Fibroblast of skin of right quadriceps (primary cell): ENCODE measurements at places on chromosomes 12 and 14.

- DNase-seq: no peak
Observed at GRCh38 chr12:171743-172676, 41.9 kb downstream of the SLC6A12 start.

GRCh38 chr12:110577864-110578693 is 5.0 kb downstream of the PPTC7 start:
- peak; percentile 81 for DNase-seq

- DNase-seq: no peak
Observed at GRCh38 chr12:109727039-109727723, 13.6 kb downstream of the FAM222A start.

DNA sequence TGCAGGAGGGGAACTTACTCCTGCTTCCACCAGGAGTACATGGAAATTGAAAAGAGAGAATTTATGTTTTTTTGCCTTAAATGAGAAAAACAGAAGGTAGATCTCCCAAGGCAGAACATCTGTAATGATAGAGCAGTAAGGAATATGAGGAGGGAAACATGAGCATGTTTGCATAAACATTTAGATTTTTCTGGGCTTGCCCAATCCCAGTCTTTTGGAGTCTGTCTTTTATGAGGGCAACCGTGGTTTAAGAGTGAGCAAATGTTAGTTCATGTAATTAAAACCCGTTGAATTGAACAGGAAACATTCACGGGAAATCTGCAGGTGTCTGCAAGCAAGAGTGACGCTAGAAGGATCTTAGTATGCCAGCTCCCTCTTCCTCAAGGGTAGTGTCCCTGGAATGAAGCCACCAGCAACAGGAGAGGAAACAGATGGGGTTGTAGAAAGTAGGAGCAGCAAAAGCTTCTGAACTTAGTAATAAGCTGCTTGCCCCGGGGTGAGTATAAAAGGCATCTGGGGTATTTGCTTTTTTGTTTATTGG is 79.3 kb downstream of the ARF6 start:
- DNase-seq: peak; percentile 62

GRCh38 chr12:91205811-91206210 is 23.2 kb upstream of the DCN start:
- peak; percentile 35 for DNase-seq

DNA sequence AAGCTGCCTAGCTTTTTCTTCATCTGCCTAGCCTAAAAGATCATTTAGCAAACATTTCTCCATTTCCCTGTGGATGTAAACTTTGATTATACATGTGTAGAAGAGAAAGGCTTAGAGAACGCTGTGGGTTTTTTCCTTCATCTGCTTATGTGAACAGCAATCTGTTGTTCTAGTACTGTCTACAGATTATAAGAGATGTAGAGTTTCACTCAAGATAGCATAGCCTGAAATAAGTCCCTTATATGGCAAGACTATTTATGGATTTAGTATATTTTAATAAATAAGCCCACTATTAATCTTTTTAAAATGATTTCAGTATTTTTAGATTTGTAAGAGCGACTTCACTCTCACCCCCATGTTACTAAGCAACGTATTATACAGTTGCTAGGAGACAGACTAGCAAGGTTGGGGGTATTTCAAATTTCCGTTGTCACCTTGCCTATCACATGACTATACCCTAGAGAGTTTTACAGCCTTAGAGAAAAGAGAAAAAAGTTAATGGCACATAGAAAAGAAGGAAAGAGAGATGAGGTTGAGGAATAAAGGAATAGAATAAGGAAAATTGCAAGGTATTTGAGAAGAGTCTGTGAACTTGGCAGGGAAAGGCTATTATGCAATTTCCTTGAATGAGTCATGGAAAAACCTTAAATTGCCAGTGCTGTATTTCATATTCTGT is 12.2 kb upstream of the TUBA1A start:
- peak; percentile 85 for DNase-seq

DNA sequence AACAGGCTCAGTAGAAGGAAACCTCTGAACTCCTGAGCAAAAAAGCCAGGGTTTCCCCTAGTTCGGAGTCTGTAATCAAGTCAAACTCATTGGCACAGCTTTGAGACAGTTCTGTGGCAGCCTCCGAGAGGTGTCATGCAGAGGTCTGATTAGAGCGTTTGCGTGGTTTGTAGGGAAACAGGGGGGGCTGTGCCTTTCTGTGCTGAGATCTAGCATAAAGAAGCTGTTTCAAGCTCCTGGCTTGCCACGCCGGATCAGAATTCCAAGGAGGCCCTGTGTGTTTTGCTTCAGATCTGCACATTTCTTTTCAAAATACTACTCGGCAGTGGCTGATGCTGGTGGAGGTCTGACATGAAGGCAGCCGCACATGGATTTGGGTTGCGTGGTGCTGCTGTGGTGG is 1.7 kb downstream of the CABP1 start:
- DNase-seq: no peak

DNA sequence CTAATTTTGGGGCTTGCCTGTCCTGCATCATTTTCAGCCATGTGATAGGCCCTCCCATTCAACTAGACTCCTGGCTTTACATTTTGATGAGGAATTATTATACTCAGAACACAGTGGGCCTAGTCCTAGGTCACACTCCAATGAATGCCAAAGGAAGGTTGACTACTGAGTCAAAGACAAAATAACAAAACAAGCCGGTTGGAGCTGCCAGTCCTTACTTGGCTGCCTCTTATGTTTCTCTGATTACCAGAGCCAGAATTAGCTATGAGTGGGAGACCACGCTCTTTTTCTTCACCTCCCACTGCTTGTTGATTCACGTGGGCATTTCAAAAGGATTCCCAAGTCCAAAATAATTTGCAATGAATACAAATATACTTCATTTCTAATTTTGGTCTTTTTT is 78.1 kb upstream of the USP44 start:
- DNase-seq: no peak

- no peak for DNase-seq
Observed at GRCh38 chr14:92491782-92492181, 21.8 kb upstream of the RIN3 start.
